Muscle of back (tissue), 13 donors: ENCODE measurements at places on chromosomes 7 and 10.
A peak's percentile ranks its signal among the peaks of the same experiment; 100 is the strongest.

DNA sequence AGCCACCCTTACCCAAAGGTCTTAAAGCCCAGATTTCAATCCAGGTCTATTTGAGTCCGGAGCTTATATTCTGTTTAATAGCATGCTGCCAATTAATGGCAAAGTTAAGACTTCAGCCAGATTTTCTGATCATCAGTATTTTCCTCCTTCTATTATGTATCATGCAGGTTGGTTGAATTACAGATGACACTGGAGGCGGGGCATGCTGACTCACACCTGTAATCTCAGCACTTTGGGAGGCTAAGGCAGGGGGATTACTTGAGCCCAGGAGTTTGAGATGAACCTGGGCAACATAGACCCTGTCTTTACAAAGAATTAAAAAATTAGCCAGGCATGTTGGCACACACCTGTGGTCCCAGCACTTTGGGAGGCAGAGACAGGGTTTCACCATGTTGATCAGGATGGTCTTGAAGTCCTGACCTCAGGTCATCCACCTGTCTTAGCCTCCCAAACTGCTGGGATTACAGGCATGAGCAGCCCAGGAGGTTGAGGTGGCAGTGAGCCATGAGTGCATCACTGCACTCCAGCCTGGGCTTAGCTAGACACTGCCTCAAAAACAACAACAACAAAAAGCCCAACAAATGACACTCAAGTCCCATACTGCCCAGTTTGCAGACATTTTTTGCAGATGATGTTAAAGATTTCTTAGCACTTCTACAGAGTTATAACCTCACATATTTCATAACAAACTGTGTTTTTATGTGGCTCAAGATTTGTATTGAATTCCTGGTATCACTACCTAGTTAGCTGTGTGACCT lies 62.5 kb downstream of the MCU start:
- no peak for DNase-seq

- DNase-seq: no peak
These were observed 13.8 kb upstream of the PITRM1 start for GRCh38 chr10:3186368-3186767.

- DNase-seq: no peak
These were observed 8.2 kb upstream of the NDUFB2 start for GRCh38 chr7:140688341-140688740.

- DNase-seq: peak; percentile 15
These were observed 14.0 kb downstream of the GATAD1 start for GRCh38 chr7:92461027-92462003.

- no peak for DNase-seq
These were observed 5.7 kb upstream of the R3HCC1L start for GRCh38 chr10:98128802-98129201.

- peak; percentile 69 for DNase-seq
These were observed 35.2 kb upstream of the ITPRID1 start for GRCh38 chr7:31478721-31479120.

DNA sequence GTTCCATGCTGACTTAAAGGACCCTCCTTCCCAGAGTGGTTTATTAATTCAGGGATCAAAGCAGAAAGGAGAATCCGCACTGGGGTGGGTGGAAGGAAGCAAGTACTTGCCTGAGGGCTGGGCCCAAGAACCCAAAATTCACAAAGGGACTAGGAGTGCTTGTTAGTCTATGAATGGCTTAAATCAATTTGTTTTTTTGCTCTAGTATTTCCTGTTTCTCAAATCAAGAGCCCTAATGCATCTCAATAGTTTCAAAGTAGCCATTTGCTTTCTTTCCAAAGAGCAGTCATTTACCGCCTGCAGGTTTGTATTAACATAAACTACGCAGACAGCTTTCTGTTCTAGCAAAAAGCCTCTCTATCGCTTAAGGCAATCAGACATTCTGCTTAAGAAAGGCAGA lies 44.2 kb upstream of the SLC35G1 start:
- no peak for DNase-seq

DNA sequence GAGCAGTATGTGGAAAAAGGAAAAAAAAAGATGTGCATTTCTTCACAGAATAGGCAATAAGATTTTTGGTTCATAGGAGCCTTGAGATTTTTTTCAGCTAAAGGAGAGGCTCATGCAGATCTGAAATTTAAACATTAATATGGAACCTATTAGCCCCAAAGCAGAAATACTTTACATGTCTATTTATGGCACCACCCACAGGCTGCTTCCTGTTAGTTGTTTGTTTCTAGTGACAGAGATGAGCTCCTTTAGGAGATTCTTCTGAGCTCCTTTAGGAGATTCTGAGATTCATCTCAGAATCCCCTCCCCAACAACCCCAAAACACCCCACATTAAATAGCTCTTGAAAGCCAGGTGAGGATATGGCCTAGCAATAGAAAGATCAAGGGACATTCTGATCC lies 27.9 kb upstream of the HPS1 start:
- no peak for DNase-seq
